Cardiac muscle cell (in vitro differentiated cells and primary cell): ENCODE measurements at places on chromosomes 1 and 21. TPM values are rescaled to one million over a fixed set of nuclear protein-coding genes. Genes with fewer than 3 reads are reported as not detected.
A peak's percentile ranks its signal among the peaks of the same experiment; 100 is the strongest.

GRCh38 chr1:240117930-240118329 is 26.2 kb downstream of the FMN2 start:
- DNase-seq = no peak
- H3K27me3 ChIP-seq = no peaks in the 10 kb centered on the region
- H3K4me1 ChIP-seq = no peaks in the 10 kb centered on the region
- no peak overlapping the region for H3K4me3 ChIP-seq
- no peak overlapping the region for H3K27ac ChIP-seq
- H3K36me3 ChIP-seq = no peaks in the 10 kb centered on the region

DNA sequence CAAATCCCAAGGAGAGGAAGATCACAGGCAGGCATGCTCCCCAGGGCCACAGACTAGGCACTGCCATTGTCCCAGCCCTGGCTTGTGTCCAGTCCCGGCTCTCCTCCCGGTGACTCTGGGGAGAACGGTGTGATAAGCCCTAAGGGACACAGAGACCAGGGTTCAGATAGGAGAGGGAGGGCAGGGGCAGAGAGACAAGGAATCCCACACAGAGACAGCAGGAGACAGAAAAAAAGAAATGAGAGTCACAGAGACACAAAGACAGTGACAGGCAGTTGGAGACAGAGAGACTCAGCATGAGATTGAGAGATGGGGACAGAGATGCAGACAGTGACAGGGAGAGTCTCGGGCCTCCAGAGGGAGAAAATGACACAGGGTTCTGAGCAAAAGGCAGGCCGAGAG is 361 bp downstream of the INSRR start:
- H3K27ac ChIP-seq = no peak overlapping the region
- no peaks in the 10 kb centered on the region for H3K36me3 ChIP-seq
- H3K4me3 ChIP-seq = peak overlapping the region; percentile 17
- DNase-seq = no peak
- H3K27me3 ChIP-seq = peaks cover 53% of the 10 kb centered on the region

DNA sequence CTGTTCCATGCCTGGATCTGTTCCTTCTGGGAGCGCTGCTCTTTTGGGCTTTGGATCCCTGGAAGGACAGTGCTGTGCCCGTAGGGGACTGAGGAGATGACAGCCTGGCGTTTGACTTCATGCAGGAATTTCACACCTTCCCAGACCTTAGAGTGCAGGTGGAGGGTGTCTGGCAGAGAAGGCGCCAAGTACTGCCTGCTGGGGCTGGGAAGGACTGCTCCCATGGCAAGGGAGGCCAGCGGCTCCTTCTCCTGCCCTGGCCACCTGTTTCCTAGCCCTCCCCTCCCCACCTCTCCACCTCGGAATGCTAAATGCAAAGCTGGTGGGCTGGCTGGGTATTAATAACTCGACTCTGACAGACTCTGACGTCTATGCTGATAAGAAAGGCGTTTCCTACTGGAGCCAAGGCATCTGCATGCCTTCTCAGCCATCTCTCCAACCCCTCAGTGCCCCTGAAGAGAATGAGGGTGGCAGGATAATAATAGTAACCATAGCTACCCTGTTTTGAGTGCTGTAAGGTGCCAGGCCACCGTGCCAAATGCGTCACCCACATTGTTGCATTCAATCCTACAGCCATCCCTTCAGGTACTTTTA is 17.5 kb upstream of the PDIK1L start:
- no peaks in the 10 kb centered on the region for H3K36me3 ChIP-seq
- H3K4me1 ChIP-seq = peaks cover 41% of the 10 kb centered on the region
- H3K27me3 ChIP-seq = no peaks in the 10 kb centered on the region
- DNase-seq = peak; percentile 36

Gene PRKCZ
- 46.8 and 50.9 TPM in 2 replicates for total RNA-seq

DNA sequence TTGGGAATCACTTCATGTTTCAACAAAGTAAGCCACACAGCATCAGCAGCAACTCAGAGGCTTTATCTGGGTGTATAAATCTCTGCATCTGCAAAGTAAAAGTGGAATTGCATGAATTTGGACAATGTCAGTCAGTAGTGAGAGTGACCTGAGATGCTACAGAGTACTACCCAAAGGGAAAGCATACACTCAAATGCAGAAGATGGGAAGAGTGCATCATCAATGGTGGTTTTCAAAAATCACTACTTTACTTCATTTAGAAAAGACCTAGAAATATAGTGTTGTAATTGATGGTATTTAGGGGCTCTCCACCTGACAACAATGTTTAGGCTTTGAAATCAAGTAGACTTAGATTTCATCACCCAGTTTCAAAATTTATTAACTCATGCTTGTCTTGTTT is 24.5 kb upstream of the PKN2 start:
- no peak overlapping the region for H3K27ac ChIP-seq
- no peak overlapping the region for H3K4me3 ChIP-seq

Gene ISG20L2
- total RNA-seq = 22.6 and 27.3 TPM in 2 replicates

- H3K27ac ChIP-seq = no peak overlapping the region
- no peak overlapping the region for H3K4me3 ChIP-seq
- H3K27me3 ChIP-seq = no peaks in the 10 kb centered on the region
- no peak for DNase-seq
Measured at GRCh38 chr1:64846573-64847430, 101.9 kb downstream of the RAVER2 start.

DNA sequence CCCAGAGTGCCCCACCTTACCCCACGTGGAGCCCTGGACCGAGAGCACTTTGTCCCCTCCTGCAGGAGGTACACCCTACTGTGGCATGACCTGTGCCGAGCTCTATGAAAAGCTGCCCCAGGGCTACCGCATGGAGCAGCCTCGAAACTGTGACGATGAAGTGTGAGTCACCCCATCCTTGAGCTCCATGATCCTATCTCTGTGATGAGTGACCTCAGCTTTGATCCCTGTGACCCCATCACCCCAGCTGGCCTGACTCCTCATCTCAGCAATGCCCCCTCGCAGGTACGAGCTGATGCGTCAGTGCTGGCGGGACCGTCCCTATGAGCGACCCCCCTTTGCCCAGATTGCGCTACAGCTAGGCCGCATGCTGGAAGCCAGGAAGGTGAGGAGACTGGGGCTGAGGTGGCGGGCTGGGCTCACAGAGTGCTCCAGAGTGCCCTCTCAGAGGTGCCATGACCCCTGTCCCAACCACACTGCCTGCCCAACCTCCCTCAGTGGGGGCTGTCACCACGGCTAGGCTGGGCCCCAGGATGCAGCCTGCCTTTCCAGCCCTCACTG is 16.2 kb upstream of the MPL start:
- H3K36me3 ChIP-seq = no peaks in the 10 kb centered on the region
- no peaks in the 10 kb centered on the region for H3K27me3 ChIP-seq
- H3K4me1 ChIP-seq = no peaks in the 10 kb centered on the region

Gene OR2L13
- not detected in 2 replicates for total RNA-seq

Gene NAV1
- 113 and 151 TPM in 2 replicates for total RNA-seq

DNA sequence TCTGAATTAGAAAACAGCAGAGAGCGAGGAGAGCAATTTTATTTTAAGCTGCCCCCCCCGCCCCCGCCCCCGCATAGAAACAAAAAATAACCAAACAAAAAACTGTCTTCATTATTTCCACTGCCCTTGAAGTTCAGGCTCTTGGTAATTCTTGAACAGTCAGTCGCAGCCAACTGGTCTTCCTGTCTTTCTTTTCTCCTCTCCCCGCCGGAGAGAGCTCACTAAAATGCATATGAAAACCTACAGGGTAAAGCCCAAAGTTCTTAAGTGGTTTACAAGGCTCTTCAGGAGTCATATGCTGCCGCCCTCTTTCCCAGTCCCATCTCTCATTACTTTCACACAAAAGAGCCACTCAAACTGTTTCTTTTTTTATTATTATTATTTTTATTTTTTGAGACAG is 1.1 kb upstream of the ANKRD35 start:
- no peak for DNase-seq
- no peak overlapping the region for H3K4me3 ChIP-seq
- H3K27me3 ChIP-seq = peaks cover 26% of the 10 kb centered on the region
- peaks cover 4% of the 10 kb centered on the region for H3K4me1 ChIP-seq
- H3K27ac ChIP-seq = no peak overlapping the region

- no peaks in the 10 kb centered on the region for H3K36me3 ChIP-seq
- no peak overlapping the region for H3K27ac ChIP-seq
- DNase-seq = no peak
- peaks cover 12% of the 10 kb centered on the region for H3K4me1 ChIP-seq
- H3K27me3 ChIP-seq = no peaks in the 10 kb centered on the region
Measured at GRCh38 chr1:89047734-89048133, 17.3 kb downstream of the GBP1 start.
